ENCODE measurements at places on chromosomes 7 and 10. TPM values are rescaled to one million over a fixed set of nuclear protein-coding genes. Genes with fewer than 3 reads are reported as not detected.

DNA sequence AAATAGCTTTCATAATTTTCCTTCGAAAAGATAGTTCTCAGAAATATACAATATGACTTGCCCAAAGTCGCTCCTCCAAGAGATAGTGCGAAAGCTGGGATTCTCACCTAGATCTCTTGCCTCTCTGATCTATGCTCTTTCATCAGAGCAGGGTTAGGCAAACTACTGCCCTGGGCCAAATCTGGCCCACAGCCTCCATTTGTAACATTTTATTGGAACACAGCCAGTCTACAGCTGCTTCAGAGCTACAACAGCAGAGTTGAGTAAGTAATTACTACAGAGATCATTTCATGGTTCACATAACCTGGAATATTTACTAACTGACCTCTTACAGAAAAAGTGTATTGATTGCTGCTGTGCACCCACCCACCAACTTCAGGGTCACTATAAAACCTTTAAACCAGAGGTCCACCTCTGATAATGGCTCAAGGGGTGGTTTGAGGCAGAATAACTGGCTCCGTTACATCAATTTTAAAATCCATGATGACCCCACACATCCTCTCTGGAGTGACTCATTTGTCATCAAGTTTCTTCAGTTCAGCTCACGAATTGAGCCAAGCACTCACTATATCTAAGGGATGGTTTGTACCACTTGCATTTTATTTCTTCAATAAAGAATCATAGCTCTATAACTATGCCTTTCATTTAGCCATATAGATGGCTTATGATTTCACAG is 1019.0 kb downstream of the XPNPEP1 start:
- DNase-seq, result no peak

The CHAT gene
- total RNA-seq, result 0.24 TPM

DNA sequence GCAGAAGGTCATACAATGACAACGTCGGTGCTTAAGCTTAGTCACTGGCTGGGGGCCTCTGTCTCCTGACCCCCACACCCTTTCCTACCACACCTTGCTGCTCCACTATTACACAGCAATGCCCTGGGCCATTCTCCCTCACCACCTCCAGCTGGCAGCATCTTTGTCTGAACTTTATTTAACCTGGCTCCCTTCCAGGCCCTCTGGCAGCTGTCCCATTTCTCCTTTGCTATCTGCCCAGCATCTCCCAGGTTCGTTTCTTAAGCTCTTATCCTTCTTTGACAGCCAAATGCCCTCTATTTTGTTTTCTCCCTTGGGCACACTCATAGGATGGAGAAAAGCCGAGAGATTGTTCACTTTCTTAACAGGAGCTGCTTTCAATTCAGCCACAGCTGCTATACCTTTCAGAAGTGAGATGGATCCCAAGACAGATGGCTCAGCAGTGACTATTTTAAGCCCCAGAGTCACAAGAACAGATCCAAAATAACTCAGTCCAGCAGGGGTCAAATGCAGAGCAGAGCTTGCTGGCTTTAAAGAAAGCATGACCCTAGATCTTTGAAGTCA is 1277.1 kb upstream of the AUTS2 start:
- DNase-seq, result no peak

GRCh38 chr10:119620241-119621077 is 23.7 kb upstream of the TIAL1 start:
- no peak for DNase-seq

GRCh38 chr10:121614613-121615434 is 16.6 kb upstream of the FGFR2 start:
- no peak for DNase-seq

GRCh38 chr7:610531-611280 is 91.1 kb upstream of the PDGFA start:
- DNase-seq, result no peak

DNA sequence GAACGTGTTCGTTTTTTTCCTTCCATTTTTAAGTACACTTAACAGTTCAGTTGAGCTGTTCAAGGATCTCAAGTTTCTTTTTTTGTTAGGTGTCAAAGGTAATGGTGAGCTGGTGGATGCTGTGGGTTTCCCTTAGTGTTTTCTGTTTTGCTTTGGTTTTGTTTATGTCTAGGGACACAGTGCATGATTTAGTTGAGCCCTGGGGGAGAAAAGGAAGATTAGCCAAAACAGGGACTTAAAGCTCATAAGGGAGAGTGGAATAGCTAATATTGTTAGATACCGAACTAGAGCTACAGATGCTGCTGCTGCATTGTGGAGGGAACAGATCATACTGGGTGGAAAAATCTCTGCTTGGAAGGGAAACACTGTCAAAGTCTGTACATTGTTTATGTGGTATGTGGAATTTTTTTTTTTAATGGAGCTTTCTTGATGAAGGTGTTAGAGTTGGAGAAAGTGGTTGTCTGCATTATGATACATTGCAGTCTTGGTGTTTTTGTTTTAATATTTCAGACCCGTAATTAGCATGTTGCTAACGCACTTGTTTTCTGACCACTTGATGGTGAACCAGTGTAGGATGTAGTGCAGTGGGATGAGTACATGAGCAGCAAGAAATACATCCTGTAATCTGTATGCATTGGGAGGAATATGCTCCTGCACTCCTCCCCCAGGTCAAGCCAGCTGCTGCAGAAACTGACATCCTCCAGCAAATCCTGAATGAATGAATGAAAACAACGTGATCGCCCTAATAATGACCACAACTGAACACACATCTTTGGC is 2.1 kb downstream of the GLCCI1 start:
- peak; percentile 69 for DNase-seq

DNA sequence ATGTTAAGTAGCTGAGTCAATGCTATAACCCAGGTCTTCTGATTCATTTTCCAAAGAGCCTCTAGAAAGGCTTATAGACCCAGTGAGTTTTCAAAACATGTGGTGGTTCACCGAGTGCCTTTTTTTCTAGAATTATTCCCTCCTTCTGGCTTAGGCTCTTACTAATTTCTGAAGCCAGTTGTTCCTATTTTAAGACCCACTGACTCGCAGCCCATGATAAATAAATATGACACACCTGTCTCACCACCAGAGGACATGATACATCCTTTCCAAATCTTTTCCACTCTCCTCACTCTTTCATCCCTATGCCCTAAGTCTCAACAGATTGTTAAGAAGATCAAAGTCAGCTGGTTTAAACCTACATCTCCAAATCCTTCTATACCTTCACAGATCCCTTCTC is 126.0 kb upstream of the WNT16 start:
- DNase-seq, result no peak

- DNase-seq, result no peak
Measured at GRCh38 chr7:54989453-54990225, 29.2 kb upstream of the EGFR start.

GRCh38 chr7:139249179-139249810 is 18.3 kb downstream of the UBN2 start:
- DNase-seq, result no peak

- DNase-seq, result peak; percentile 87
Measured at GRCh38 chr10:49398000-49398861, 2.3 kb upstream of the DRGX start.

- DNase-seq, result peak; percentile 92
Measured at GRCh38 chr10:133274751-133275683, 1.7 kb downstream of the ADAM8 start.

Data from activated CD4-positive, alpha-beta T cell treated with anti-CD3 and anti-CD28 coated beads, Interleukin-2, amount 10 ng/mL, durations not matched to agents 24 days and 14 days (primary cell).